Panc1 (cell line): ENCODE measurements at places on chromosomes 3 and 15. TPM values are rescaled to one million over a fixed set of nuclear protein-coding genes. Genes with fewer than 3 reads are reported as not detected.

DNA sequence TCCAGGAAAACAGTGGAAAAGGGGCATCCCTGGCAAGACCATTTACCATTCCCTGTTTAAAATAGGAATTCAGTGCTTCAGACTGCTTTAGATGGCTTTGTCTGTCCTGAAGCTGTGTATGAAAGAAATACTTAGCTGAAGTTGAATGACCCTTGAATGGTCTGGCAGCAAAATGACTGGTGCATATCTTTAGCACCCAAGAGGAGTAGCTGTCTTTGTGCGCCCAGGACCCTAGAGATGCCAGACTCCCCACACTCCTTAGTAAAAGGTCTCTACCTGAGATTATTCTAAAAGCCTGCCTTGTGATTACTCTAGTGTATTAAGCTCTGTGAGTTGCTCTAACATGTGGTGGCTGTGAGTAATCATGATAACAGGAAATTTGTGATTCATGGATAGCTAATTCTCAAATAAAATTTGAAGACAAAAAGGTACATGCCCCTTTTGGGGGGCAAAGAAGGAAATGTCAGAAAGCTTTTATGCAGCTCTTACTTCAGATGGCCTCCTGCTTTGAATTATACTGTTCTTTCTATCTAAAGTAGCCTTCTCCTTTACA is 3.2 kb downstream of the MAPKBP1 start:
- H3K36me3 ChIP-seq: no peaks in the 10 kb centered on the region
- peaks cover 51% of the 10 kb centered on the region for H3K4me1 ChIP-seq
- no peak overlapping the region for H3K4me3 ChIP-seq
- no peak for DNase-seq
- peak overlapping the region; percentile 26; the same call in 1 of the 2 replicates for H3K27ac ChIP-seq

GRCh38 chr3:134066158-134066541 is 36.4 kb upstream of the SLCO2A1 start:
- peaks cover 2% of the 10 kb centered on the region; the same call in 1 of the 2 replicates for H3K27me3 ChIP-seq
- no peaks in the 10 kb centered on the region for H3K4me1 ChIP-seq
- no peak overlapping the region for H3K27ac ChIP-seq

- no peaks in the 10 kb centered on the region for H3K36me3 ChIP-seq
- no peak overlapping the region for H3K27ac ChIP-seq
- DNase-seq: no peak
These were observed 17.2 kb upstream of the CD200 start for GRCh38 chr3:112315791-112316190.

DNA sequence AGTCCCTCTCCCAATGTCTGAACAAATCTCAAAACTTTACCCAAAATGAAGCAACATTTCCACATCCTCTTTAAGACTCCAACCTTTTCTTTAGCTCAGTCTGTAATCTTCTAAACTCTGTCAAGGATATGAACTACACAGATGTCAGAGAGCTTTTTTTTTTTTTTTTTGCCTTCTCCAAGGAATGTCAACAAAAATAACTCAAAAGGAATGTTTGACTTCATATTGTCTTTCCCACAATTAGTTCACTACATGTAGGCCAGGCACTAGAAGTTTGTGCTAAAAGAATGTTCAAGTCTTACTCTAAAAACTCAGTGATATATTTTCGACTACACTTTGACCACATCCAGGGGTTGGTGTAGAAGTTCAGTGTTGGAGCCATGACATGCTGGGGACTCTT is 37.1 kb downstream of the ADAMTS9 start:
- H3K4me1 ChIP-seq: no peaks in the 10 kb centered on the region
- no peak overlapping the region for H3K27ac ChIP-seq
- no peak overlapping the region for H3K4me3 ChIP-seq
- no peaks in the 10 kb centered on the region for H3K36me3 ChIP-seq
- H3K27me3 ChIP-seq: no peaks in the 10 kb centered on the region

- no peaks in the 10 kb centered on the region for H3K36me3 ChIP-seq
- no peak for DNase-seq
- H3K4me3 ChIP-seq: no peak overlapping the region
These were observed 12.8 kb upstream of the MAGEF1 start for GRCh38 chr3:184724699-184725098.

DNA sequence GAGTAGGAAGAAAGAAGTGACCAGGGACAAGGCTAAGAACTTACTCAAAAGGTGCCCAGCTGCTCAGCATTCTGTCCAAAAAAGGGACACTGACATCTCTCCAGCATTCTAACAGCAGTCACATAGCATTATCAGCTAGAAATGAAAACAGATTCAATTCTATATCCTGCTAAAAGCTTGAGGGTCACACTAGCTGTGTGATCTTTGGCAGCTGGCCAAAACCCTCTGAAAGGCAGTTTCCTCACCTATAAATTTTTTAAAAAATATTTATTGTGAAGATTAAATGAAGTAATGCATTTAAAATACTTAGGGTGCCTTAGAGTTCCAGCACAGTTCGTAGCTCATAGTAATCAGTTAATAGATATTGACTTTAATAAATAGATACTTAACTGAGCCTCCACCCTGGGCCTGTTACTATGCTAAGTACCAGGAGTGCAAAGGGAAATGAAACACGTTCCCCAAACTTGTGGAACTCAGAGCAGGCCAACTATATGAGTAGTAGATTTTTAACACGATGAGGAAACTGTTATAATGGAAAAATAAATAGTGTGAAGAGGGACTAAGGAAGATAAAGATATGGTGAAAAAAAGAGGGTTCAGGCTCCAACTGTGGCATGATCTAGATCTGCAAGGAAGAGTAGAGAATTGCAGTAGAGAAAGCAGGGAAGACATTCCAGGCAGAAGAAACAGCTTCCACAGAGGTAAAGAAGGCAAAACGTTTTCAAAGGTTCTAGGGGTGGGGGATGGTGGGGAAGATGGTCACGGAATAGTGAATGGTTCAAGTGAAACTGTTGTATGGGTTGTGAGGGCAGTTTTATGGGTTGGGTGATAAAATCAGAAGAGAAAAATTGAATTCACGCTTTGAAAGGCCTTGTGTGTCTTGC is 11.4 kb downstream of the CD86 start:
- no peak for DNase-seq
- H3K27me3 ChIP-seq: no peaks in the 10 kb centered on the region; the same call in 1 of the 2 replicates
- H3K36me3 ChIP-seq: no peaks in the 10 kb centered on the region
- H3K4me3 ChIP-seq: no peak overlapping the region

DNA sequence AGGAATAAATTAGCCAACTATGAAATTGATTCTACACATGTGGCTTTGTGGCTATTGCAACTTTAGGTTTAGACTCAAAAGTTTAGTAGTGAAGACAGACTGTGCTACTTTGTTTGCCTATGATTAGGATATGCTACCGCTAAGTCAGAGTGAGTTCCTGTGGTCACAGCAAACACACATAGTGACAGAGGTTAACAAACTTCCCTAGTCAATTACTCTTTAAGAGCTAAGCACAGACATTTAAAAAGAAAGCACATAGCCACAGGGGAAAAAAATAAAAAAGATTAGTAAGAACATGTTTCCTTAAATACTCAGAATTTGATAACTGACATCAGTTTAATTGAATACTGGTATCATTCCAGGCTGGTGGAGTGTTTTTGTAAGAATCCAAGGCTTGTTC is 207.1 kb downstream of the GBE1 start:
- no peaks in the 10 kb centered on the region for H3K4me1 ChIP-seq
- no peak for DNase-seq
- H3K36me3 ChIP-seq: no peaks in the 10 kb centered on the region
- H3K27me3 ChIP-seq: no peaks in the 10 kb centered on the region
- H3K27ac ChIP-seq: no peak overlapping the region
- no peak overlapping the region for H3K4me3 ChIP-seq

DNA sequence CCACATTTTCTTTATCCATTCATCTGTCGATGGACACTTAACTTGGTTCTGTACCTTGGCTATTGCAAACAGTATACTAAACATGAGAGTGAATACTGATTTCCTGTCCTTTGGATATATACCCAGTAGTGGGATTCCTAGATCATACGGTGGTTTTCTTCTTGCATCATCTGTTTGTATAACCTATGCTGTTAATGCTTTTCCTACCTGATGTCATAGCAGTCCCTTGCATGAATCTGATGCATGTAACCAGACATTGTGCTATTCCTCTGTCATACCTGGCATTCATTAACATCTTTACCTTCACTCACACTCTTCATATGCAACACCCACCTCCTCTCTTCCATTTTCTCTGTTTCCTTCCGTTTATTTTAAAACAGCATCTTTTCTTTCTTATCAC is 185.2 kb downstream of the KLHL25 start:
- no peaks in the 10 kb centered on the region for H3K4me1 ChIP-seq
- no peak overlapping the region for H3K27ac ChIP-seq
- no peaks in the 10 kb centered on the region for H3K36me3 ChIP-seq
- no peak overlapping the region for H3K4me3 ChIP-seq
- no peaks in the 10 kb centered on the region for H3K27me3 ChIP-seq

GRCh38 chr3:106025151-106025722 is 156.4 kb upstream of the CBLB start:
- H3K27me3 ChIP-seq: no peaks in the 10 kb centered on the region
- no peaks in the 10 kb centered on the region for H3K4me1 ChIP-seq
- no peak overlapping the region for H3K4me3 ChIP-seq
- no peak overlapping the region for H3K27ac ChIP-seq
- H3K36me3 ChIP-seq: no peaks in the 10 kb centered on the region

- no peak overlapping the region for H3K27ac ChIP-seq
- no peaks in the 10 kb centered on the region for H3K4me1 ChIP-seq
- H3K27me3 ChIP-seq: no peaks in the 10 kb centered on the region
These were observed 222.8 kb downstream of the ADAMTS9 start for GRCh38 chr3:64464955-64465354.

GRCh38 chr15:68797599-68798345 is 22.9 kb downstream of the ANP32A start:
- no peak for DNase-seq
- H3K4me1 ChIP-seq: peaks cover 28% of the 10 kb centered on the region
- H3K4me3 ChIP-seq: no peak overlapping the region
- H3K27ac ChIP-seq: no peak overlapping the region
- no peaks in the 10 kb centered on the region for H3K27me3 ChIP-seq

GRCh38 chr3:40299721-40300335 is 9.7 kb upstream of the EIF1B start:
- no peaks in the 10 kb centered on the region for H3K27me3 ChIP-seq
- H3K36me3 ChIP-seq: no peaks in the 10 kb centered on the region
- H3K27ac ChIP-seq: no peak overlapping the region
- DNase-seq: no peak

- no peak overlapping the region for H3K4me3 ChIP-seq
- H3K36me3 ChIP-seq: no peaks in the 10 kb centered on the region
- H3K27ac ChIP-seq: no peak overlapping the region
- H3K27me3 ChIP-seq: no peaks in the 10 kb centered on the region
- no peaks in the 10 kb centered on the region for H3K4me1 ChIP-seq
These were observed 181.6 kb upstream of the RBMS3 start for GRCh38 chr3:29099296-29099695.

DNA sequence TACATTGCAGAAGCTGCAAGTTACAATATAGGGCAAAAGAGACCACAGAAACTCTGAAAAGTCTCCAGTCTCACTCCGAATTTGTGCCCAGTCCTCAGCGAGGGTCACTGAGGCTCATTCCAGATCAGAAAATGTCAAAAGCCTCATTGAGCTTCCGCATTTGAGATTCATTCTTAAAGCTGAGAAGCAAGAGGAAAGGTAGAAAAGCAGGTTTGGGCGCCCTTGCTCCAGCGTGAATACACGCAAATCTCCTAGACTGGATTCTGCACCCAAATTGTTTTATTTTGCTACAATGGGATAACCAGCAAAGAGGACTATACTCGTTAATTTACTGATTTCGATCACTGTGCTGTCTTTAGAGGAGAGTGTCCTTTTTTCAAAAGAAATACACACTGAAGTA is 212.2 kb downstream of the STT3B start:
- DNase-seq: no peak
- no peaks in the 10 kb centered on the region for H3K27me3 ChIP-seq
- no peaks in the 10 kb centered on the region for H3K4me1 ChIP-seq

DNA sequence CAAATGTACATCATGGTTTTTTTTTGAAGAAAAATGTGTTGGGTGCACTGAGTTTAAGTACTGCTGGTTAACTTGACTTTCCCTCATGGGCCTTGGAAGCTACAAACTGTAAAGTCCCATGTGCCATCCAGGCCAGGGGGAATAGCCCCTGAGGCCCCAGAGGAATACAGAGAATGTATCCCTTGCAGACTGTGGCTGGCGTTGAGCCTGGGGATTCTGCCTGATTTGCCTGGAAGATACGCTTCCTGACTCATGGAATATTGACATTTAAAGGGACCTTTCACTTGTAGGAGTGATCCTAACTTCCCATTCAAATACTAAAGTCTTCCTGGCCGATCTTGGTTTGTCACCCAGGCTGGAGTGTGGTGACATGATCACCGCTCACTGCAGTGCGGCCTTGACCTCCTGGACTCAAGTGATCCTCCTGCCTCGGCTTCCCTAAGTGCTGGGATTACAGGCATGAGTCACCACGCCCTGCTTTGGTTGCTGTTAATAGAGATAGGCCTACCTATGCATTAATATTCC is 42.0 kb downstream of the ADAMTSL3 start:
- no peaks in the 10 kb centered on the region for H3K4me1 ChIP-seq
- H3K4me3 ChIP-seq: no peak overlapping the region
- no peaks in the 10 kb centered on the region for H3K36me3 ChIP-seq
- H3K27me3 ChIP-seq: no peaks in the 10 kb centered on the region
- DNase-seq: no peak
- H3K27ac ChIP-seq: no peak overlapping the region

GRCh38 chr3:148330542-148330941 is 367.2 kb upstream of the AGTR1 start:
- no peaks in the 10 kb centered on the region for H3K36me3 ChIP-seq
- H3K27ac ChIP-seq: no peak overlapping the region
- no peaks in the 10 kb centered on the region for H3K27me3 ChIP-seq
- no peak overlapping the region for H3K4me3 ChIP-seq

GRCh38 chr15:22912256-22912655 is 67.9 kb downstream of the CYFIP1 start:
- peaks cover 10% of the 10 kb centered on the region for H3K36me3 ChIP-seq
- no peak overlapping the region for H3K27ac ChIP-seq
- no peak overlapping the region for H3K4me3 ChIP-seq
- no peak for DNase-seq
- H3K27me3 ChIP-seq: no peaks in the 10 kb centered on the region
- no peaks in the 10 kb centered on the region for H3K4me1 ChIP-seq

- H3K36me3 ChIP-seq: peaks cover 7% of the 10 kb centered on the region
- H3K4me1 ChIP-seq: no peaks in the 10 kb centered on the region
- H3K27ac ChIP-seq: no peak overlapping the region
- H3K27me3 ChIP-seq: no peaks in the 10 kb centered on the region
These were observed 31.7 kb downstream of the LINS1 start for GRCh38 chr15:100570275-100570674.

Gene C3orf49
- total RNA-seq: not detected

Gene GNAT1
- total RNA-seq: not detected

Gene DOCK3
- total RNA-seq: 0.21 TPM

Gene OXTR
- 2.7 TPM for total RNA-seq

Gene SLC6A1
- not detected for total RNA-seq

Gene SEMA3G
- 1.6 TPM for total RNA-seq

Gene TMEM40
- 1.3 TPM for total RNA-seq

Gene ACKR4
- total RNA-seq: not detected

Gene CCDC12
- total RNA-seq: 35.5 TPM

Gene C2CD4A
- total RNA-seq: 0.15 TPM

Gene THBS1
- 61.9 TPM for total RNA-seq

Gene ERICH6
- 0.28 TPM for total RNA-seq
